ENCODE measurements at places on chromosomes 4 and X.

GRCh38 chrX:11786862-11787261, 28.8 kb downstream of the MSL3 start:
- no peak for DNase-seq

DNA sequence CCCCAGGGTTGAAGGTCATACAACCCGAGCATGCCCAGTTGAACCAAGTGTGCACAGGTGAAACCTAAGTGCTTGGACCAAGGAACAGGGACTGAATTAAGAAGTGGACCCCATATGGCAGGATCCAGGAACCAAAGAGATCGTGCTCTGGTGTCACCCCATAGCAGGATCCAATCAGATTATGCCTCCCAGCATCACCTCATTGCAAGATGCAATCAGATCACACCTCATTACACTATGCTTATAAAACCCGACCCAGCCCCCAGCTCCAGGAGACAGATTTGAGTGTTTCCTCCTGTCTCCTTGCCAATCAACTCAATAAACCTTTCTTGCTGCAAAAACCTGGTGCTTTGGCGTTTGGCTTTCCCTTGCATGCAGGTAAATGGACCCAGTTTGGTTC, 37.6 kb downstream of the EFHC2 start:
- DNase-seq = no peak

- no peak for DNase-seq
These were observed 53.8 kb downstream of the APLN start for GRCh38 chrX:129600981-129601424.

DNA sequence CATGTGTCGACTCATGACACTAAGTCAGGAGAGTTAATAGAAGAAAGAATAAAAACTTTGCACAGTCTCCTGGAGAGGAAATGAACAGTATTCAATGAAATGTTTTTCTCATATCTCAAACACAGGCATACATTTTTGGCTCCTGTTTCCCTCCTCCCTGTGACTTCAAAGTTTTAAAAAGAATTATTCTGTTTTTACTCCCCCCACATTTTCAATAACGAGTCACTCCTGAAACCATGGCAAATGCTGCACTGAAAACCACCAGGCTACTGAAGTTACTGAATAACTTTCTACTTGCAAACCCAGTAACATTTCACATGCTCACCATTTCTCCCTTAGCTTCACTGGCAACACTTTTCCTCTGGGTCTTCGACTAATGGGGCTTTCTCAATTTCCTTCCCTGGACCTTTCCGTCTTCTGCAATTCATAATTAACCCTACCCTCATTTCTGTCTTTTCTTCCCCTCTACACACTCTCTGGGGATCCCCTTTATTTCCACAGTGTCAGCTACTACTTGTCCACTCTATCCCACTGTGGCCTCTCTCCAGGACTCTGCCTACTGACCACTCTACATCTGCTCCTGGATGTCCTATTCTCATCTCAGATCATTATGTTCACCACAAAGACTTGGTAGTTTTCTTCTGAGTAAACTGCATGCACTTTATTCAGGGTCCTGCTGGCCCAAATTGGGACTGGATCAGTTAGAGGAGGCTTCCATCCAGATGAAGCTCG, 225.8 kb upstream of the ETNPPL start:
- DNase-seq = no peak

- DNase-seq = no peak
These were observed 134.7 kb downstream of the PDE5A start for GRCh38 chr4:119493886-119494285.

GRCh38 chrX:153504445-153505016, 9.8 kb downstream of the BGN start:
- DNase-seq = no peak

DNA sequence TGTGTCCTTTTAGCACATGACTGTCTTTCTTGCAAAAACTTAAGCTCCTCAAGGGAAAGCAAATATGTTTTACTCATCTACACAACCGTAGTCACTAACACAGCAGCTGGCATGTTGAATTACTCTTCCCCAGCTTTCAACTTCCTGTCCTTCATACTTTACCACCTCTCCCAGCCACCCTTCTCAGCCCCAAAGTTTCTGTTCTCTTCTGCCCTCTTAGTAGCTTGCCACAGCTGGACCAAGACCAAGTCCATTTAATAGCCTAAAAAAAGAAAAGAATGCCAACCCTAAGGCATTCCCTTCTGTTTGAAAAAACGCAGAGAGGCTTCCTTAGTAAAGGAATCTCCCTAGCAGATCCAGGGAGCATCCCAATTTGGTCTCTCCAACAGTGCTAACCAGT, 36.8 kb downstream of the SRPX2 start:
- DNase-seq = no peak

- DNase-seq = peak; percentile 19
These were observed 1.7 kb downstream of the MTMR1 start for GRCh38 chrX:150694738-150695410.

DNA sequence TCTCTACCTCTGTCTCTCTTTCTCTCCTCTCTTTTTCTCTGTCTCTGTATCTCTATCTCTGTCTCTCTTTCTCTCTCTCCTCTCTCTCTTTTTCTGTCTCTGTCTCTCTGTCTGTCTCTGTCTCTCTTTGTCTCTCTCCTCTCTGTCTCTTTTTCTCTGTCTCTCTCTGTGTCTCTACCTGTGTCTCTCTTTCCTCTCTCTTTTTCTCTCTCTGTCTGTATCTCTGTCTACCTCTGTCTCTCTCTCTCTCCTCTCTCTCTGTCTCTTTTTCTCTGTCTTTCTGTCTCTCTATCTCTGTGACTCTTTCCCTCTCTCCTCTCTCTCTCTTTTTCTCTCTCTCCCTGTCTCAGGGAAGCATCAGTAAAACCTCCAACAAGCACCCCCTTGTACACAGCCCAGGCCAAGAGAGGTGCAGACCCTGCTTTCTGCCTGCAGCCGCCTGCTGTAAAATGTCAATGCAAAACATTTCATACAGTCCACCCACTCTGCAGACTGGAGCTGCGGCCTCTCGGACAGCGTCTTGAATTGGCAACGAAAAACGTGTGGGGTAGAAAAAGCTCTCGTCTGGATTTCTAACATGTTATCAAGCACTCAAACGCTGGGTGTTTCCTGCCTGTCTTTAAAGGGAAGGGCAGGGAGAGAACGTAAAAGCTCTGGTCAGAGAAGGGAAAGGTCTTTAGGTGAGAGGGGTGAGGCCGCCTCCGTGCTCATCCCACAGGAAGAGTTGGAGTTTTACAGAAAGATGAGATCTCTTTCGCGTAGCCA, 3.7 kb upstream of the SHOX start:
- DNase-seq = no peak

DNA sequence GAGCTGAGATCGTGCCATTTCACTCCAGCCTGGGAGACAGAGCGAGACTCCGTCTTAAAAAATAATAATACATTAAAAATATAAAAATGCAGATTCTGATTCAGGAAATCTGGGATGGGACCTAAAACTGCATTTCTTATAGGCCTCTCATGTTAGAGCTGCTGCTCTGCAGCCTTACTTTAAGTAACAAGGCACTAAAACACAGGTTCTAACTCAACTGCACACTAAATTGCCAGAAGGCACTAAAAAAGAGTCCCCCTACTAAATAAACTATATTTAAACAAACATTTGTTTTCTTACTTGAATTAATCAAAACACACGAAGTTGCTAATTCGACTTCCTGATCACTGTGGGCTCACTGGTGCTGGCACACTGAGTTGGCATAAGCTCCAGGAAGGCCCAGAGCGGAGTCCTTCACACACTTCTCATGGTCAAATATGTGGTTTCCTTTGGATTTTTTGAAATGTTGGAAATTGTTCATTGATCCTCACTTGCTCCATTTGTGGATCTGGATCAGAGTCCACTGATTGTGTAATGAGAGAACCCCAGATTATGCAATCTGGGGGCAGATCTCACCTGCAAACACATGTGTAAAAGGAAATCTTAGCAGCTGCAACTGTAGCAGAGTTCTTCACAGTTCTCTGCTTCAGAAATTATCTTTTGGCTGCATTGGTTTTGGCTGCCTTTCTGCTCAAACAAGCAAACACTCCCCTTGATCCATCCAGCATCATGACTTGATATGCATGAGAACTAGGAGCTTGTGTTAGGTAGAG, 59.3 kb downstream of the AFF1 start:
- DNase-seq = no peak

DNA sequence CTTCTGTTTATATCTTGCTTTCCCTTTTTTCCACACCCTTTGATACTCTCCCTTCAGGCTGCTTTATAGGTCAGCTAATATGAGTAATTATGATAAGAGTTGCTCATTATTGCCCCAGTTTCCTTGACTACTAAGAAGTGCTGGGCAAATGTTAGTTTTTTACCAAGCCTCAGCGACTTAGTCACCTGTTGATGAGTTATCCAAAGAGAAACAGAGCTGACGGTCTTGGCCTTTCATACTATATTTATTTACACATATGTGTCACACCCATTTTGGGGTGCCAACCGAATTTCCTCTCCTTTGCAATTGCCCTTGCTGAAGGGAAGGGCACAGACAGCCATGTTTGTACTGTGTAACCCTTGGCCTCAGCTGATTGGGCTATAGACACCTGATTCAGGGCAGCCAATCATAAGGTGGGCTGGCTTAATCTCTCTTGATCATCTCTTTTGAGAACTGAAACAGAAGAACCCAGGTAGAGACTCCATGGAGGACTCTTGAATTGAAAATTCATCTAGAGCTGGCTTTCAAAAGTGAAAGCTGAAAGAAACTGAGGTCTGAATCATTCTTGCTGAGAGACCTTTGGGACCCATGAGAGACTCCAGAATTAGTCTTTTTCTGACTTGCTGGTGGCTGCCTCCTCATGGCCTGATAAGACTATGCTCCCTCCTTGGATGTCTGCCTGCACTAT, 111.7 kb upstream of the RPS6KA3 start:
- DNase-seq = peak; percentile 11

DNA sequence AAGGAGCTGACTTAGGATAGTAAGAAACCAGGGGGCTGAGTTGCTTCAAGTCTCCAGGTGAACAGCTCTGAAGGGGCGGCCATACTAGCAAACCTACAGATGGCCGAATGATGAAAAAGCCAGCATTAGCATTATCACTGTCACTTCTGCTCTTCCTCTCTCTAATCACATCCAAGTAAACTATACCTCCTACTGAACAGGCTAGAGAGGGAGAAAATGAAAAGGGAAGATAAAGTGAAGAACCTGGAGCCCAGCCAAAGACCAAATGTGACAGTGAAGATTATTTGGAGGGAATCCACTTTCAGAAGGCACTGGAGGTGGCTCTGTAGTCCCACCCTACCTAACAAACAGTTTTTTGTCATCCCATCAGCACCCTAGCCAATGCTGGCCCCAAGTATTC, 50.4 kb upstream of the PRPS1 start:
- DNase-seq = no peak

DNA sequence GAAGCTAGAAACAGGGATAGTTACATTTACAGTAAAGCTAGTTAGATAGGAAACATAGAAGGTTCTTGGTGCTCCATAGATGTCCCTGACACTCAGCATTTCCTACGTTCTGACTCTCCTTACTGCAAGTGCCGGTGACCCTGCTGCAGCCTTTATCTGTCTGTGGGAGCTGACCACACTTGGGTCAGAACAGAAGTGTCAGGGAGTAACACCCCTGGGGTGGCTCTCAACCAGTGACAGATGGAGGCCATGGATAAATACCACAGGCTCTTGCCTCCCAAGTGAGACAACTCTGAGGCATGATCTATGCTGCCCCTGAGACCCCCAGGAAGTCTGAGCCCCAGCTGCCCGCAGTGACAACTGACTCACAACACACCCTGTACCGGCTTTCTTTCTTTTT, 69.8 kb downstream of the ANXA3 start:
- DNase-seq = no peak

DNA sequence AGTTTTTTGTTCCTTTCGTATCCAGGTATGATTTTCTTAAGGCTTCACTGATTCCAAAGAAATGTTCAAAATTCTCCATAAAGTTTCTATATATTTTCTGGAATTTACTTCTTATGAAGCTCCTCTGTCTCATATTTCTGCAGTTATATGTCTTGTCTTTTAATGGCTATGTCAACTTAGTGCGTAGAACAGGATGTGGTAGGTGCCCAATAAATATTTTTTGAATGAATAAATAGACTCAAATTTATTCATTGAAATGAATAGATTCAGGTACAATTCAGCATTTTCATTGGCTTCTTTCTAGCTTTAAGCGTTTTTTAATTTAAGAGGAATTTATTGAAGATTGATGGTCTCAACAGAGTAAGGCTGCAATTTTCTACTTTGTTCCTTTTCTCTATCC, 231.9 kb upstream of the BOD1L1 start:
- no peak for DNase-seq

- no peak for DNase-seq
These were observed 42.5 kb upstream of the MAP9 start for GRCh38 chr4:155419266-155419665.

DNA sequence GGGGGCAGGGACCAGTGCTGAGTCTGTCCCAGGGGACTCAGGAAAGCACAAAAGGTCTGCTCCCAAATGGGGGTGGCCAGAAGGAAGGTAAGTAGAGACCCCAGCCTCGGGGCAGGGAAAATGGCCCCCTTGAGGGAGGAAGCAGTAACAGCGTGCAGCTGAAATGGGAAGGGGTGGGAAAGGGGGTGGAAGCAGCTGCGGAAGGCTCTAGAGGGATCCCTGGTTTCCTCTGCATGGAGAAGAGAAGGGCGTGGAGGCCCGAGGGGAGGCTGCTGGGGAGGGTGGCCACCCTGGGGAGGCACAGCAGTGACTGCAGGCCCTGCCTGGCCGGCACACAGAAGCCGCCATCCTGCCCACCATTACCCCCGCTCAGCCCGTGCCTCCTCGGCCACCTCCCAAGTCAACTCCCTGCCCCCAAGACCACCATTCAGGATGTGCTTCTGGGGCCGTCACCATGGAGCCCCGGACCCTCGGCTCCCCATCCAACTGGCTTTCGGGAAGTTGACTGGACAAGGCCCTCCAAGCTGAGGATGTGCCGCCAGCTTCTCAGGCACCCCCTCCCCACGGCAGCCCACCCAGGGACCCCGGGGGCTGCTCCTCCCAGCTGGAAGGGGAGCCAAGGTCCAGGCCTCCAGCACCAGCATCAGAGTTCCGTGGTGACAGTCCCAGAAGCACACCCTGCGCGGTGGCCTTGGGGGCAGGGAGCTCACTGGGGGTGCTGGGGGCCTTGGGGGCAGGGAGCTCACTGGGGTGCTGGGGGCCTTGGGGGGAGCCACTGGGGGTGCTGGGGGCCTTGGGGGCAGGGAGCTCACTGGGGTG, 23.6 kb downstream of the CFAP99 start:
- DNase-seq = no peak

GRCh38 chrX:56314334-56314733, 82.2 kb downstream of the KLF8 start:
- DNase-seq = no peak

DNA sequence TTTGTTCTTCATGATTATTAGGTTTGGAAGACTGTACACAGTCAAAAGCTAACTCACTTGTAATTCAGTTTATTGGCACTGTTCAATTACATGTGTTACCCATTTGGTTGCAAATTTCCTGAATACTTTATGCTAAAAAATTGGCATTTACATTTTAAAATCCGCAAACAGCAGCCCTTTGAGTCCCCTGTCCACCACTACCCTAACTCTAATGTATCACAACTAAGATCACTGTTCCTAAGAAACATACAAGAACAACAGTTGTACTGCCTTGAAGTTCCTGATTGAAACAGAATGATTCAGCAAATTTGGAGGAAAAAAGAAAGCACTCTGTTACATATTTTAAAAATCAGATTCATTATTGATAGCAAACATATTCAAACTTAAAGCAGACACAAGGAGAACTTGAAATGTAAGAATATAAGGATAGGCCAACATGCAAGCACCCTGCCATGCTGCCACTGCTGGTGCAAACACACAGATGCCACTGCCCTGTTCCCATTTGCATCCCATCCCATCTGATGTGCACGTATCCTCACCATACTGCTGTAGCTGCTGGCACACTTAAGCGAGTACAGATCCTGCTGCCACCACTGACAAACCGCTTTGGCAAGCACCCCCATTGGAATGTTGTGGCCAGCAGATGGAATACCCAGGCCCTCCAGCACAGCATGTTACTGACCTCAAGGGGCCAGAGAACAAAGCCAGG, 343.4 kb downstream of the PPP1R2C start:
- no peak for DNase-seq
